ENCODE measurements at places on chromosomes 16 and 17. TPM values are rescaled to one million over a fixed set of nuclear protein-coding genes. Genes with fewer than 3 reads are reported as not detected.
A peak's percentile ranks its signal among the peaks of the same experiment; 100 is the strongest.

GRCh38 chr16:14120335-14120734 is 49.2 kb downstream of the MRTFB start:
- DNase-seq: no peak
- H3K27me3 ChIP-seq: no peaks in the 10 kb centered on the region
- no peaks in the 10 kb centered on the region for H3K36me3 ChIP-seq
- H3K27ac ChIP-seq: no peak overlapping the region

DNA sequence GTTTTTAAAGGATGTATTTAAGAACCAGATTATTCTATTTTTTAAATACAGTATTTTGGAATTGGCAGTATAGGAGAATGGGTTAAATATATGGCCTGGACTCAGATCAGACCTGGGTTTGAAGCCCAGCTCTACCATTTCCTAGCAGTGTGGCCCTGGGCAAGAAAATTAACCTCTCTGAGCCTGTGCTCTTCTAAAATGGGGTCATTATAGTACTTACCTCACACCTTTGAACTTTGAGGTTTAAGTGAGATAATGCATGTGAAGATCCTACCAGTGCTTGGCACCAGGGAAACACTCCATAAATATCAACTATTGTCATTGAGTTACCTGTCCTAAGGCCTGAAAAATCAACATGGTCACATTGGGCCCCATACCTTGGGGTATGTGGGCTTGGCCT is 93.4 kb upstream of the WSB1 start:
- H3K36me3 ChIP-seq: no peaks in the 10 kb centered on the region
- H3K27ac ChIP-seq: no peak overlapping the region
- H3K4me1 ChIP-seq: no peaks in the 10 kb centered on the region
- no peaks in the 10 kb centered on the region for H3K27me3 ChIP-seq
- no peak overlapping the region for H3K4me3 ChIP-seq
- DNase-seq: no peak

DNA sequence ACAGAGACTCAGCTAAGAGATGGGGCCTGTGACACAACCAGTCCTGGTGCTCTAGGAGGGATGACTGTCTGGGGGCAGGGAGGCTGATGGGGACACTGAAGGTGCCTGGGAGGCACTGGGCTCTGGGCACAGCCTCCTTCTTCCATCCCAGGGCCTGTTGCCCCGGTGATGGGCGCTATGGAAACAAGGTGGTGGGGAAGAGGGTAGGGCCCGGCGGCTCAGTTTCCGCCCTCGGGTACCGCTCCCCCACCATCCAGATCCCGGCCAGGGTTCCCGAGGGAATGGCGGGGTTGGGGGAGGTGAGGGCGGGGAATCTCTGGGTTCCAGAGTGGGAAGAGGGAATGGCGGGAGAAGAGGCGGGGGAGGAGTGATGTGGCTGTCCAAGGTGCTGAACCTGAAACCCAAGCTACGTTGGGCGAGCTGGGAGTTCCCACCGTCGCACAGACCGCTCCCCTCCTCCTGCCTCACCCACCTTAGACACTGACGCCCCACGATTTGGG is 981 bp downstream of the KCNH4 start:
- H3K27ac ChIP-seq: no peak overlapping the region
- no peaks in the 10 kb centered on the region for H3K36me3 ChIP-seq
- H3K4me1 ChIP-seq: peaks cover 17% of the 10 kb centered on the region
- peaks cover 75% of the 10 kb centered on the region for H3K27me3 ChIP-seq

- no peak overlapping the region for H3K27ac ChIP-seq
- no peak overlapping the region for H3K4me3 ChIP-seq
- no peaks in the 10 kb centered on the region for H3K36me3 ChIP-seq
- peak; percentile 25 for DNase-seq
- peaks cover 13% of the 10 kb centered on the region for H3K4me1 ChIP-seq
- H3K27me3 ChIP-seq: no peaks in the 10 kb centered on the region
These were observed 308.0 kb downstream of the GRIN2A start for GRCh38 chr16:9874219-9874618.

DNA sequence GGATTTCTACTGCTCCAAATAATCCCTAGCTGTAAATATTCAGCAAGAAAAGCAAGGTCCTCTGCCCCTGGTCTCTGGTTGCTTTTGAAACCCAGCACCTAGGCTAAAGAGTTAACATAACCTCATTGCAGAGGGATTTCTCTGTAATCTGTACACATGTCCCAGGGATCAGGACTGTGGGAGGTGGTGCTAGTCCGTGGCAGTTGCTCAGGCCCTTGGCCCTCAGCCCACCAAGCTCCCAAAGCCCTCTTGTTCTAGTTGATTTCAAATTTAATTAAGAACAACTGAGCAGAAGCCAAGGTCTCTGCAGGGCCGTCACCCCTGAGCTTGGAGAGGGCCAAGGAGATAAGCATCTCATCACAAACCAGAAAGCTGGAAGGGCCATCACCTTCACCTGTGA is 181.1 kb downstream of the SOX9 start:
- no peaks in the 10 kb centered on the region for H3K27me3 ChIP-seq
- H3K27ac ChIP-seq: no peak overlapping the region
- peaks cover 6% of the 10 kb centered on the region for H3K4me1 ChIP-seq
- no peak overlapping the region for H3K4me3 ChIP-seq

ACE gene
- total RNA-seq: not detected

TSPOAP1 gene
- total RNA-seq: 13.8 TPM

SLC4A1 gene
- total RNA-seq: not detected

SULT1A4 gene
- 1.1 TPM for total RNA-seq

Measured in neural progenitor cell (in vitro differentiated cells).